ENCODE measurements at places on chromosomes 7 and 10.

- no peak for DNase-seq
These were observed 9.4 kb upstream of the DUSP5 start for GRCh38 chr10:110488332-110488681.

DNA sequence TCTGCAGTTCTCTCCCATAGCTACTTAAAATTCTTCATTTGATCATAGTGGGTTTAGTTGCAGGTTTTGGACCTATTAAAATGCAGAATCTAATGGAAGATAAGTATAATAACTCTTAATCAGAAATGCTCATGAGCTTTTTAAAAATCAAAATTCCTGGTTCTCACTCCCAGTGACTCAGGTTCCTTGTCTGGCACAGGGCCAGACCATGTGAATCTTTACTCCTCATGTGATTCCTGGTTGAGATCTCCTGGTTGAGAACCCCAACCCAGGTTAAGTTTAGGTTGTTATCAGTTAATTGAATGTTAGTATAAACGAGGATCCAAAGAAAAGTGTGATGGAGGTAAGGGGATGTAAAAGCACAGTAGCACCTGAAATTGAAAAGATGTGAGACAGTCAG is 17.5 kb upstream of the TRUB1 start:
- no peak for DNase-seq

DNA sequence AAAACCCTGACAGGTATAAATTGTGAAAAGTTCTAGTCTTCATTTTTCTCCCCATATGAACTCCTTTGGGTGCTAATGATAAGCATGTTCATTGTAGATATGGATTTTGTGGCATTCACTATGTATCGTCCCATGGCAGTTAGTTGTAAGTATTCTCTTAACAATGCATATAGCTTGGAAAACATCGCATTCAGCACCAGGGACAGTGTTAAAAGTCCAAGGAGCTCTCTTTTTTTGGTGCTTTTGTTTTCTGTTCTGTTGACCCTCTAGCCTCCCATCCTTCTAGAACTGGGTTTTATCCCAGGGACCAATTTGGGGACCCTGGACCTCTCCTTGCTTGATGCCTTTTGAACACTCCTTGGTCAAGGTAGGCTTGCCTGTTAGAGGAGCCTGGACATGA is 37.7 kb downstream of the INSYN2A start:
- DNase-seq = no peak

- no peak for DNase-seq
These were observed 66.2 kb downstream of the FAM53B start for GRCh38 chr10:124677749-124678556.

DNA sequence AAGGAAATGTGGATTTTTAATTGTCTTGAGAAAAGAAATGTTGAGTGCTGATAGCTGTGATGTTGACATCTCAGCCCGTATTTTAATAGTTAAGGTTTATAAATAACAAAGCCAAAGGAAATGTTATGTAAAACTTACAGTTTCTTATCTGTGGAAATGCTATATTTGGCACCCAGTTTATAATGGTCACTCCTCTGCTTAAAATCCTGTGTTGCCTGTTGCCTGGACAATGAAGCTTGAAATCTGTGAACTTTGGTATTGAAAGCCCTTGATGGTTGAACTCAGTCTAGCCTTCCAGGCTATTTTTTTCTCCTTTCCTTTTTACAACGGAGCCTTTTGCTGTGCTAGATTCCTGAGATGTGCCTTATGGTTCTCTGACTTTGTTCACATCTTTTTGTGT is 46.5 kb downstream of the MCU start:
- peak; percentile 35 for DNase-seq

GRCh38 chr10:48306870-48307710 is 613 bp downstream of the MAPK8 start:
- no peak for DNase-seq

- DNase-seq = no peak
These were observed 281.8 kb downstream of the POU6F2 start for GRCh38 chr7:39259391-39260003.
